Thoracic aorta (tissue), 2 donors: ENCODE measurements at places on chromosomes 6 and 20.

GRCh38 chr6:143755301-143755744 is 77.6 kb downstream of the PHACTR2 start:
- DNase-seq = no peak

GRCh38 chr6:138991206-138991605 is 3.2 kb upstream of the REPS1 start:
- DNase-seq = no peak

DNA sequence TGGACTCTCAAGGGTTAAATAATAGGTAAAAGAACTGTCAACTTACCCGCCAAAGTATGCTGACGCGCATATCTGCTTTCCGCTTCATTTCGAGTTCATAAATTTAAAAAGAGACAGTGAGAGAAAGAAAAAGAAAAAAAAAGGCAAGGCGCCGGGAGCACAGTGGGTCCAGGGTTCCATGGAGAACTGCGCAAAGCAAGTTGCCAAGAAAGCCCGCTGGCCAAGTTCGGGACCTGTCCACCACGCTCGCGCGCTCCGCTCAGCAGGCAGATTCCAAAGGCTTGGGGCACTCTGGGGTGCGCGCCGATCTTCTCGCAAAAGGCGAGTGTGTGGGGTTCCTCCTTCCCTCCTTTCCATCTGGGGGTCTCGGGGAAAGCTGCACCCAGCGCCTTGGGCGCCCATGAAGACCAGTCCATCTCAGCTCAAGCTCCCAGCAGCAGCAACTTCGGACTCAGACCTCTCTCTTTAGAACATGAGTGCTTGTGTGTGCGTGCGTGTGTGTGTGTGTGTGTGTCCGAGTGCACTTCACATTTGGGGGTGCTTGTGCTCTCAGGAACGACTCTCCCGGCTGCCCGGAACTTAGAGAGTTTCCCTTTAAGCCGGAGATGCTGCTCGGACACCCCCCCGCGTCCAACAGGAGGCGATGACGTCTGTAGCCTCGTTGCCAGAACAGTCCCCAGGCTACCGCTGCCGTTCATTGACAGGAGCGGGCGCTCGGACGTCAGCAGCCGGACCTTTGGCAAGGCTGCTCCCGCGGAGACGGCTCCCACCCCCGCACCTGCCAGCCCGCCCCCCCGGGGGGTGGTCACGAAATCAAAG is 180.0 kb downstream of the TBXT start:
- DNase-seq = no peak

DNA sequence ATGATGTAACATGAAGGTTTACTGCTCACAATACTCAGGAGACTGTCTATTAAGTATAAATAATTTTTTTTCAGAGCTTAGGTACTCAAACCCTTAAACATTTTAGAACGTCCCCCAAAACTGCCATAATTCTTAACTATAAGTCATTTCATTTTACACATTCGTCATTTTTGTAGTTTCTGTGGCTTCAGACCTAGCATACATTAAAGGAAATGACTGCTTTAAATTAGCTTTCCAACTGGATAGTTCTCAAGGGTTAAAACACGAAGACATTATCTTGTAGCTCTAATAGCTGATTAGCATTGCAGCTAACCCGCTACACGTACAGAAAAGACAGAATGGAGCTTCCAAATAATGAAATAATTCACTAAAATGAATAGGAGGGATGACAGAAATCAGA is 24.9 kb upstream of the PLN start:
- no peak for DNase-seq

GRCh38 chr6:159977904-159978268 is 9.0 kb downstream of the IGF2R start:
- DNase-seq = no peak

DNA sequence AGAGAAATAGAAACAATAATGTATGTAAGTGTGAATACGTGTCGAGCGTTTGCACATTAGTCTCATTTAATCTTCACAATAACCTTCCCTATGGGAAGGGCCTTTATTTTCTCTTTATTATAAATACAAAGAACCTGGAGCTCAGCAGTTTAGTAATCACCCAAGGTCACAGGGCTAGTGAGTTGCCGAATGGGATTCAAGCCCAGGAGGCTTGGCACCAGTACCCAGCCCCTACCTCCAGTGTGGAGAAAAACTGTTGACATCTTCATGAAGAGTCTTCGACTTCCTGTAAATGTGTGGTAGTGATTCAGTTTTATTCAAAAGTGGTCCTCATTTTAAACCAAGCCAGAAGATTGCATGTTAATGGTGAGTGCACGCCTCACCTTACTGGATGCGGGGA is 162.8 kb downstream of the SCML4 start:
- DNase-seq = no peak

DNA sequence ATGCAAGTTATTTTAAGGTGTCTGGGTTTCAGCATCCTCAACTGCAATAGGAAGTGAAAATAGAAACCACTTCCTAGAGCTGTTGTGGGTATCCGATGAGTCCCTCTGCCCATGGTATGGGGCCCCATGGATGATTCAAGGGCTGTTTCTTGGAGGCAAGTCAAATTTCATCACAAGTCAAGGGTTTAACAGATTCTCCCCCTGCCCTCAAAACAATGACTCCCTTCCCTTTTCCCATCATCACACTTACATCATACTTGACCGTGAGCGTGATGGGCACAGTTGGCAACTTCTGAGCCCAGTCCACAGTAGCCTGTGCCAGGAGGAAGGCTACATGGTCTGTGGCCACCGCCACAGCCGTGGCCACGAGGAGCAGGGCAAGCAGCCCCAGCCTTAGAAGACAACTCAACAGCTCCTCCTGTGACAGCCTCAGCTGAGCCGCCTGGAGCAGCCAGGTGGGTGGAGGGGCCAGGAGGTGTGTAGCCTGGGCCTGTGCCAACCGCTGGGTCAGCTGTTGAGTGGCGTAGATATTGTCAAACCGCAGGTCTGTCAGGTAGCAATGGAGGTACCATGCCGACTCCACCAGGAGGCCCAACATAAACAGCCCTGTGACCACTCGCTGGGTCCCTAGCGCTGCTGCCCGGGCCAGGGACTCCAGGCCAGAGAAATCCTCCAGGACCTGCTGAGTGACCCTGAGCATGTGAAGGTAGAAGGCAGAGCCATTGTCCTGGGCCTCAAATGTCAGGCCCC is 5.2 kb downstream of the OCSTAMP start:
- DNase-seq = no peak

DNA sequence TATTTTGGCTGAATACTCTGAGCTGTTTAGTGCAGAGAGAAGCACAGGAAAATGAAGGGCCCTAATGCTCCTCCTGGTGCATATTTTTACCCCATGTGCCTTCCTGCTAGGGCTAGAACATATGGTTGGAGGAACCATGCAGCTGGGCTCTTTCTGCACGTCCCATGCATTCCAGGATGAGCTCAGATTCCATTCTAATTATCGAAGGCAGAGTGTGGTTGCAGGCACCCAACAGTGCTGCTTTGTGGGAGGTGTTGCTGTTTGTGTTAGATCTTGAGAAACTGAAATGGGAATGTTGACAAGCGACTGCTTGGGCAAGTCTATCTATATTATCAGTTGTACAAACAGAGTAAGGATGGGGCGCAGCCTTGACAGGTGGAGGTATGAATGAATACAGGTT is 419.5 kb downstream of the DHX35 start:
- no peak for DNase-seq

GRCh38 chr6:152364866-152365265 is 272.3 kb downstream of the SYNE1 start:
- DNase-seq = no peak

- no peak for DNase-seq
Observed at GRCh38 chr6:55379471-55379870, 52.2 kb downstream of the GFRAL start.

DNA sequence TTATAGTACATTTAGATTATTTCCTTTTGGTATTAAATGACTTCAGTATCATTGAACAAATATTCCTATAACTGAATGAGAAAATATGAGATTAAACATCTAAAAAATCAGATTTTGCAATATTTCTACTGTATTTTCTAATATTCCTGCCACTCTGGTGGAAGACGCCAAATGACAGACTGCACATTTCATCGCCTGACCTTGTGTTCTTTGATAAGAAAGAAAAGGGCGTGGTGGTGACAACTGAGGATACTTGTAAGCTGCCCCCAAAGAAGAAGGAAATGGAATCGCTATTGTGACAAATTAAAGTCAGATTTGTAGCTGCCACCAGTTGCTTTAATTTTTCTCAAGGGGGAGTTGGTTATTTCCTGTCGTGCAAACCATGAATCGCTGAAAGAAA is 131.3 kb downstream of the MTFR2 start:
- DNase-seq = no peak

GRCh38 chr20:59764037-59764436 is 159.7 kb downstream of the PHACTR3 start:
- no peak for DNase-seq

DNA sequence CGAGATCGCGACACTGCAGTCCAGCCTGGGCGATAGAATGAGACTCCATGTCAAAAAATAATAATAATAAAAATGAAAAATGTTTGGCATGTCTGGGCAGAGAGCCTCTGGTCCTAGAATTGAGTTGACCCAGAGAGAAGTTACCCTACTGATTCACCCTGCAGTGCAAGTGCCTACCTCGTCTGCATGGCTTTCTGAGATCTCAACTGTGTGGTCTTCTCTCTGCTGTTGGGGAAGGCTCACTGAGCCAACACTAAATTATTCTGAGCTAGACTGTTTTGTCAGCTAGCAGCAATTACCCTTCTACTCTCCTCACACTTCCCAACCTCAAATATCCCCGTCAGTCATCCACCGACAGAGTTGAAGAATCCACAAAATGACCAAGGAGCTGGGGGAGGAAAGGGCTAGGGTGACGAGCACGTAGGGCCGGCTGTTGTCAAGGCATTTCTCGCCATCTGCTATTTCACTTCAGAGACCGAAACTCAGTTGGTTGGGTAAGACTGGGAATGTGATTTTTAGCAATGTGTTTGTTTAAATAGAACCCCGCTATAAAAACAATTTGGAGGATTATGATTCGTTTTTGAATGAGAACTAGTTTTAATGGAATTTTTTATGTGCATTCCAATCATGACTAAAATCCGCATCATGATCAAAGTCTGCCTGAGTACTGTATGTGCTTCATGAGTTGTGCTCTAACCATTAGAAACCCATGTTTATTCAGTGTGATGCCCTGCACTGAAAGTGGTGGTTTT is 9.4 kb downstream of the MAS1 start:
- DNase-seq = no peak

GRCh38 chr6:73514746-73515110 is 6.1 kb downstream of the EEF1A1 start:
- DNase-seq = no peak

DNA sequence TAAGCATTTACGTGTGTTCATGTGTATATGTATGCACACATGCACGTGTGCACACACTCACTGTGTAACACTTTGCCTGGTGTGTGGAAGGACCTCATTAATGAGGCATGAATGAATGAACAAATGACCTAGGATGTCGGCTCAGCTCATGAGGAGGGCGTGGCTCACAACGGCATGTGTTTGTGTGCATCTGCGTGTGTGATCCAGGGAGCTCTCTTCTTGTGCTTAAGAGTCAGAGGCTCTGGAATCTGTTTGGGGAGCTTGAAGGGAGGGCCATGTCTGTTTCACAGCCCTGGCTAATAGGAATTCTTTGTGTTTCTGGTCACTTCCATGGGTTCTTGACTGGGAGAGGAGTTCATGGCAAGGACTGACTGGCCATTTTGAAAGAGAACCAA is 32.7 kb downstream of the TOX2 start:
- DNase-seq = no peak

DNA sequence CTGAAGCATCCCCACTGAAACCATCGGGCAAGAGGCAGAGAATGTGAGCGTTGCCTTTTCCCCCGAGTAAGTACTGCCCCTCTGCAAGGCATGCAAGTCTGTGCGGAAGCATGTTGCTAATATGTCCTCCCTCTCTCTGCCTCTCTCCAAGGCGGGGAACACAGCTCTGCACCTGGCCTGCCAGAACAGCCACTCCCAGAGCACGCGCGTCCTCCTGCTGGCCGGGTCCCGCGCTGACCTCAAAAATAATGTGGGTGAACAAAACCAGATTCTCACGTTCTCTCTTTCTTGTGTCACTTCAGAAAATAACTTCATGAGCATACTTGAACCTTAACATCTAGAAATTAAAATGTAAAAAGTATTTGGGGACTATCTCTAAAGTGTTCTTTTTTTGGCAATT is 26.4 kb downstream of the LYRM2 start:
- no peak for DNase-seq

DNA sequence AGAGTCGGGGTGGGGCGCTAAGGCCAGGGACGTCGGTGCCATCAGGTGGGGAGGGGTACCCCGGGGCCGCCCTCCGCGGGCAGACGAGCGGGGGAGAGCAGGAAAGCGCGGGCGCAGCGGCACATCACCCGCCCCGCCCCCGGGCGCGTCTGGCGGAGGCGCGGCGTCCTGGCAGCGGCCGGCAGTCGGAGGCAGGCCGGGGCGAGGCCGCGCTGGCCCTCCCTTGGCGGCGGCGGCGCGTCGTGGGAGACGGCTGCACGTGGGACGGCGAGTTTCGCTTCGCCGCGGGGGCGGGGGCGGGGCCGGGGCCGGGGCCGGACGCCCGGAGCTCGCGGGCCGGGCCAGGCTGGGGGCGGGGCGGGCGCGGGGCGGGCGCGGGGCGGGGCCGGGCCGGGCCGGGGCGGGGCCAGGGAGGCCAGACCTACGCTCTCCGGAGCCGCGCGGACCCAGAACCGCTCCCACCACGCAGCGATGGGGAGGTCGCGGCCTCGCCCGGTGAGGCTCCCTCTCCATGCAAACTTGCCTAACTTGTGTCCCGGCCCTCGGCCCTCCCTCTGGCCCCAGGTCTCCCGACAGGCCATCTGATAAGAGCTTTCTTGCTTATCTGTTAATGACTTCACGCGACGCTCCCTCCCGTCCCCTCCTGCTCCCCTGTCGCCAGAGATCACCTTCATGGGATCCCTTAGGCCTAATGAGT is 12.5 kb downstream of the ITPR3 start:
- DNase-seq = no peak

DNA sequence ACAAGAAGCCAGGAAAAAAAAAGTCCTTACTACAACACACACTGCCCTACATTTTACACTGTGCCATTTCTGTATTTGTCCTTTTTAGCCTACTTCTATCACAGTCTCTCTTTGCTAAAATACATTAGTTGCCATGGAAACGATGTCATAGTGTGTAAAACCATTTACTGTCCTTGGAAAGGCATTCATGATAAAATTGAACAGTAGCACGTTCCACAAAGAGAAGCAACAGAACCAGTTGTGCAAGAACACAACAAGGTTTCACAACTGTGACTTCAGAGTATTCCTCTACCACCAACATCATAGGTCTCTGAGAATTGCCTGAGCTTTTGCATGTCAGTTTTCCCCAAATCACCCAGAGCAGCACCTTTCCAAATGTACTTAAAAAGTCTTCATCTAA is 20.5 kb downstream of the FYN start:
- no peak for DNase-seq

DNA sequence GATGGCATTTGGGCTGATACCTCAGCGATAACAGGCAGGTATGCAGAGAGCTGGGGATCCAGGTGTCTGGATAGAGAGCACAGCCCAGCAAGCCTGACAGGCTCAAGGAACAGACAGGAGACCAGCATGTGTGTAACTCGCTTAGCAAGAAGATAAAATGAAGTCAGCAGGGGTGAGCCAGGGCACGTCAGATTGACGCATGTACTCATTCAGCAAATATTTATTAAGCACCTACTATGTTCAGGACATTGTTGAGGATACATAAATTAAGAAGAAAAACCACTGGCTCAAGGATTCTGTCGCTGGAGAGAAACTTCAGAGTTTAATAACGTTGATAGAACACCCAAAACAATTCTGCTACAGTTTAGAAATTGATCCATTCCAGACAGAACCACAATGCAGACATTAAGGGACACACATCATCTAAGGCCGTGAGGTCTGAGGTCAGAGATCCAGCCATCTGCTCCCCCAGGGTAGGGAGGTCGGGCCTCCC is 1.0 kb upstream of the DUSP22 start:
- DNase-seq = no peak
